NCI-H1417 treated with DMSO at 0.1 percent for 48 hours (cell line): ENCODE measurements at places on chromosomes 6 and 20.

DNA sequence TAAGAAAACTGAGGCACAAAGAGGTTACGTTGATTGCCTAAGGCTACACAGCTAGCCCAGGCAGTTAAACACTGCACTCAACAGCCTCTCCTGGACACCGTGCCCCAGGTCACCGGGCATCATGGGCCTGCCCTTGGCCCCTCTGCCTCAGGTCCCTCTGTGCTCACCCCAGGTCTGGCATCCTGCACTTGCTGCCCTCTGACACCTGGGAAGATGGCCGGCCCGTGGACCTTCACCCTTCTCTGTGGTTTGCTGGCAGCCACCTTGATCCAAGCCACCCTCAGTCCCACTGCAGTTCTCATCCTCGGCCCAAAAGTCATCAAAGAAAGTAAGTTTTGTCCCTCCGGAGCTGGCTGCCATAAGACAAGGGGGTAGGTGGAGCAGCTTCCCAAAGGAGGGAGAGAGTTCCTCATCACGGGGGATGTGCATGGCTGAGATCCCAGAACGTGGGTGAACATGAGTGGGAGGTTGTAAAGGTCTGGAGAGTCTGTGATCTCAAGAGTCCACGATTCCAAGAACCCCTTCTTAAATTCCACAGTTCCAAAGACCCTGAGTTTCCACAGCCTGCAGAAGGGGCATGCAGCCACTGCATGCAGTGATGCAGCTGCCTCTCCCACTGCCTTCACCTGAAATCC is 3.0 kb downstream of the BPIFB1 start:
- DNase-seq = no peak

DNA sequence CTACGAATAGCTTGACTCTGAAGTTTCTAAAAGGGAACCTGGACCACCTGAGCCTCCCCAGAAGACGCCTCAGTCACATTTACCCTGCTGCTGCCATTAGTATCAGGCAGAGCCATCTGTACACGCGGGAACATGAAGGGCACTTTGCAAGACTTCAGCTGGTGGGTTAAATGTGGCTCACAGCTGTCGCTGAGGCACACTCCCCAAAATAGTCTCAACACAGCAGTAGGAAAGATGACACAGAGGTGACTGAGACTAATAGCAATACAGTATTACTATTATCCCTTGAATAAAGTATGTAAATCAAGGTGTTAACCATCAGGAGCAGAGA is 29.0 kb downstream of the PSMB1 start:
- DNase-seq = no peak

DNA sequence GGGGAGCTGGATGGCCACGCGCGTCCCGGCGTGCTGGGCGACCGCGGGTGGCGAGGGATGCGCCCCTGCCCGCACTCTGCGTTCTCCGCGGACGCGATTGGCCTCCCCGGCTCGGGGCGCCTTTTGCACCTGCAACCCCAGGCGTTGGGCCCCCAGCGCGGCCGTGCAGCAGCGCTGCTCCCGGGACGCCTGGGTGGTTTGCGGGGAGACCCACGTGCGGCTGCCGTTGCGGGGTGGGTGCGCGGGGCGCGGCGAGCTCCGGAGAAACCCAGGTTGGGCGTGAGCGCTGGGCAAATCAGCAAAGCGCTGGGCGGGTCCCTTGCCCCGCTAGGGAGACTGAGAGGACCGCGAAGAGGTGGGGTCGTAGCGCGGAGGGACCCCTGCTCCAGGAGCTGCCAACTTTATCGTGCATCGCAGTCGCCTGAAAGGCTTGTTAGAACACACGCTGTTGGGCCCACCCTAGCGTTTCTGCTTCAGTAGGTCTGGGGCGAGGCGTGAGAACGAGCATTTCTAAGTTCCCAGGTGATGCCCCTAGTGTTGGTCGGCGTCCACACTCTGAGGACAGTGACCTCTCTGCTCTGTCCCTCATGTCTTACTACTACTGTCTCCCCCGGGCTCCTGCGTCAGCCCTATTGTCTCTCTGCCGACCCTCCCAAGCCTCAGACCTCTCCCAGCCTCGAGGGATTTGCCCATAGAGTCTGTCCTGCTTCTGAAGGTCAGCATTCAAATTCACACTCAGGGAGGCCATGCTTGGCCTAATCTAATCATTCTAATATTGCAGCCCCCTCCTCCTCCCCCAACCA is 538 bp upstream of the ZFP64 start:
- no peak for DNase-seq

DNA sequence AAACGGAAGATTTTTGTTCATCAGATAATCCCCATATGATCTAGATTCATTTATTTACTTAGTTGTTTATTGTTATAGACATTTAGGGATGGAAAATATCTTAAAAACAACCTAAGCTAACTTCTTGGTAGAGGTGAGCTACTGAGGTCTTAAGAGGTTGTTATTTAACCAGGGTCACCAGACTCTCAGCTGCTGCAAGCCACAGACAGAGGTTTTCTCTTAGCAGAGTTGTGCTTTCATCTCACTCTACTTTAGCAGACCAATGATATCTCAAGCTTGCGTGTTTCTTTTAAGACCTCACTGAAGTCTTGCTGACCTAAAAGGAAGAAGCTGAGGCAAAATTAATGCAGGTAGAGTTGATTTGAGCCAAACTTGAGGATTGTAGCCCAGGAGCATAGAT is 43.6 kb downstream of the NCOA7 start:
- no peak for DNase-seq

DNA sequence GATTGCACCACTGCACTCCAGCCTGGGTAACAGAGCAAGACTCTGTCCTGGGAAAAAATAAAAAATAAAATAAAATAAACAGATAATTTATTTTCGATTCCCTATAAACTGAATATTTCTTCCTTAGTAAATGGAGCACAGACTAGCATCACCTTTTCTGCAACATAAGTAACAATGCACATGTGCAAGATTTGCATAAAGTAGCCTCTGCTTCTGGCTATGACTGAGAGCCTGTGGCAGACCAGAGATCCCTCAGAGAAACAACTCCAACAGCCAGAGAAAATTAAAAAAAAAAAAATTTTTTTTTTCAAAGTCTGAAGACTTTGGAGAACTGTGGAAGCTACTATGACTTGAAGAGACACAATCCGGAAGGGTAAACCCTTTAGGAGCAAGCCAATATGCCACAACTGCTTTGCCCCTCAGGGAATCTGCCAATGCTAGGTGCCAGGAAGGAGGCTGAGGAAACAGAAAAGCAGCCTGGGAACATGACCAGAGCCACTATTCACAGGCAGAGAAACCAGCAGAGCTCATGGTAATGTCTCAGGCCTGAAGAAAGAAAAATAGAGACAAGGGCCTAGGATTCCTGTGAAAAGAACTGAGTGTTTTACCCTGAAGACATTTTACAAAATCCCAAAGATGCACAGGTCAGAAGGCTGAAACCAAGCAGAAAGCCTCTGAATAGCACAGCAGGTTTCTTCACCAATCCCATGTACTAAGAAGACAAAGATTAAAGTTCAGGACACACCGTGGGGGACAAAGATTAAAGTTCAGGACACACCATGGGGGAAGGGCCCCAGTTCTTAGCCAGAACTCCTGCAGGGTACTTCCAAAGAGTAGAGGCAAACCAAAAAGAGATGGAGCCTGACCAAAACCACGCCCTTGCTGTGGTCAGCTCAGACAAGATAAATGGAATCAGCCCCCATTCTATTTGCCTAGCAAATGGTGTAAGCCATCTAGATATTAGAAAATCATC is 25.8 kb downstream of the B4GALT5 start:
- no peak for DNase-seq

DNA sequence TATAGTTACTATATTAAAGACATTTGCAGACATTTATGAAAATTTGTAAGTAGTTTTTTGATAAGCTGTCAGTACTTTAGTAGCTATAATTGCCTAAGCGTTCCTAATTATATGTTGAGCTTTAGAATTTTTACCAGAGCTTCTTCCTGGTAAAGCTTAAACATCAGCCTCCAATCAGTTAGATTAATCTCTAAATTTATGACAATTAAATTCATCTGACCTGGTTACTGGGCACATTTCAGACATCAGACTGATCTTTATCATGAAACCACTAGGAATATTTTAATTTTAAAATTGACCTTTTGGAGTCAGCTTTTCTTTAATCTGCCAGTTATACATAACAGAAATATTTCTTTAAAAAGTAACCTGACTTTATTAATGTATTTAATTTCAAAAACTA is 23.5 kb downstream of the FIG4 start:
- DNase-seq = no peak

DNA sequence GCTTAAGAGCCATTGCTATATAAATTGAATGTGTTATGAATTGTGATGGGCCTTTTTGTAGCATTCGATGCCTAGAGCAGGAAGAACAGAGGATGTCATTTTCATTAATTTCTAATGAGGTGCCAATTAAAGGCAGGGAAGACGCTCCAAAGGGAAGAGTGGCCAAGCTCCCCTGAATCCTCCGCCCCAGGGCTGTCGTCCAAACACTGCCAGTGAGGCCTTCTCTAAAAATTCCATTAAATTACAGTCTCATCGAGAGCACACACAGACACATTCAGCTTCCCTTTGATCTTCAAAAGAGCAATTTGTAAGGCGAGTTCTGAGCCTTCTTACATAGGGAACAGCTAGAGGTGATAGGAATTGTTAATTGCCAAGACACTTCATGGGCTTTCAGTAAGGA is 300.0 kb downstream of the ZFAND3 start:
- DNase-seq = no peak
